NCI-H2029 (cell line): ENCODE measurements at places on chromosomes 1 and 21.

DNA sequence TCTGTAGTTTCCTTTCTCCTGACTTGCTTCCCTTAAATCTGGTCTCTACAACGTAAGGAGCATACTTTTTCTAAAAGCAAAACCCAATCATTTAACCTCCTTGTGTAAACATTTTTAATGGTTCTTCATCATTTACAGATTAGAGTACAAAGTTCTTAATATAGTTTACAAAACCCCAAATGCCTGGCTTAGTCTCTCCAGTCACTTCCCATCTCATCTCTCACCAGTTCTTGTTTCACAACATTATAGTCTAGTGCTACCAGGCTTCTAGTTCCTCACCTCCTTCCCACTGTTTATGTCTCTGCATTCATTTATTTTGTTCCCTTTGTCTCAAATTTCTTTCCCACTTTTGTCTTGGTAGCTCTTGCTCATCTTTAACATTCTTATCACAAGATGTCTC, 168.4 kb downstream of the FASLG start:
- no peak for DNase-seq

GRCh38 chr1:27427329-27427728, 34.9 kb downstream of the GPR3 start:
- no peak for DNase-seq

DNA sequence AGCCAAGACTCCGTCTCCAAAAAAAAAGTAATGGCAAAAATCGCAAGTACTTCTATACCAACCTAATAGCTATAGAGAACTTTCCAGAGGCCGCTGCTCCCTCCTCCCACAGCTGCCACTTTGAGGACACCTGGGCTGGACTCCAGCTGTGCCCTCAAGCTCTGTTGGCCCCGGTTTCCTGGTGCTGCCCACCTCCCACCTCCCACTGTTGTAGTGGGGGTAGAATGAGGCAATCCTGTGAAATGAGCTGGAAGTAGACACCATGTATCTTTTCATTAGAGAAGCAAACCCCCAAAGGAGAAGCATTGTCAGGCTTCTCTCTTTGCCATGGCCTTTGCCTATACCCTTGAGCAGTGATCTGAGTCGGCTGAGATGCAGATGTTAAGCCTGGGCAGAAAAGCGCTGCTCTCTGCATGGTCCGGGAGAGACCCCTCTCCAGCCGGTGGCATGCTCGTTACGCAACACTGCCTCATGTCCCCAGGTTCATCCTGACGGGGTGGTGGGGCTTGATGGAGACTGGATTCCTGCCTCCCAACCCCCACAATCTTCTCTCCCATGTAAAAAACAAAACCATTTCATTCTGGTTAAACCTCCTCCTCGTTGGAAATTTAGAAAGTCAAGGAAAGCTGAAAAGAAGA, 39.7 kb downstream of the SIM2 start:
- DNase-seq: no peak

GRCh38 chr1:205965036-205965884, 22.0 kb upstream of the SLC26A9 start:
- peak; percentile 98 for DNase-seq

GRCh38 chr1:30191154-30191702, 532.2 kb downstream of the MATN1 start:
- peak; percentile 40 for DNase-seq

- no peak for DNase-seq
Observed at GRCh38 chr1:94792473-94793295, 27.5 kb upstream of the SLC44A3 start.

DNA sequence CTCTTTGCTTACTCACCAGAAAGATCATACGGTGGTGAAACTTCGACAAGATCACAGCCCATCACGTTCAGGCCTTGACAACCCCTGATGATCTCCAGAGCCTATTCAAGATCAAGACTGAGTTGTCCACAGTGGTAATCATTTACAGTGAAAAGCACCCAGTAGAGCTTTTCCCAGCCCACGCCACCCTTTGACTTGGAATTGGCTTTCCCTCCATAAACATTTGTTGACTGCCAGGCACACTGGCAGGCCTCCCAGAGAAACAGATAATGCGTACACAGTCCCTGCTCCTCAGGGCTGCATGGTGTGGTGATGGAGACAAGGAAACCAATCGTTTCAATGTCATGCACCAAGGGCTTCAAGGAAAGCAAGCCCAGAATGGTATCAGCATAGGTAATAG, 10.1 kb downstream of the AGMAT start:
- DNase-seq: no peak

- DNase-seq: no peak
Observed at GRCh38 chr1:13826591-13826990, 126.6 kb downstream of the PRDM2 start.

DNA sequence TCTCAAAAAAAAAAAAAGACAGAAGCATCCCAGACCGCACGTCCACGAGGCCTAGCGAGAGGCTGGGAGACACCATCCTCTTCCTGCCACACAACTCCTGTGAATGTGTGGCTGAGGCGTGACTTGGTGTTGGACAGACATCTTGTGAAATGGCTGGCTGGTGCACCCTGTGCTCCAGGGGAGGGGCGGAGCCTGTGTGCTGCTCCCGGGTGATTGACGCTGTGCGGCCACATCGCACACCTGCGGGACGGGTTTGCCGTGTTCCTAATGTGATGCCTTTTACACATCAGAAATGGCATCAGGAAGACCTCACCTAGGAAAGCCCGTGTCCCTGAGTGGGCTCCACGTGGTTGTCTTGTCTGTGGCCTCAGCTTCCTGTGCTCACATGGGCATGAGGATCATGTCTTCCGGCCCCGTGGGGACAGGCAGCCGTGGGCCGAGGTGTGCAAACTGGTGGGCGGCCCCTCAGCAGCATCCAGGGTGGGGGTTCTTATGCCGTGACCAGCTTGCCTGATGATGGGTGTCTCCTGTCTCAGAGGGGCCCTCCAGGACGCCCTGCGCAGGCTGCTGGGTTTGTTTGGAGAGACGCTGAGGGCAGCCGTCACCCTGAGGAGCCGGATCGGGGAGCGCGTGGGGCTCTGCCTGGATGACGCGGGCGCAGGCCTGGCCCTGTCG, 64.4 kb downstream of the PCNT start:
- DNase-seq: no peak

GRCh38 chr1:116075990-116076389, 35.2 kb upstream of the MAB21L3 start:
- DNase-seq: no peak

DNA sequence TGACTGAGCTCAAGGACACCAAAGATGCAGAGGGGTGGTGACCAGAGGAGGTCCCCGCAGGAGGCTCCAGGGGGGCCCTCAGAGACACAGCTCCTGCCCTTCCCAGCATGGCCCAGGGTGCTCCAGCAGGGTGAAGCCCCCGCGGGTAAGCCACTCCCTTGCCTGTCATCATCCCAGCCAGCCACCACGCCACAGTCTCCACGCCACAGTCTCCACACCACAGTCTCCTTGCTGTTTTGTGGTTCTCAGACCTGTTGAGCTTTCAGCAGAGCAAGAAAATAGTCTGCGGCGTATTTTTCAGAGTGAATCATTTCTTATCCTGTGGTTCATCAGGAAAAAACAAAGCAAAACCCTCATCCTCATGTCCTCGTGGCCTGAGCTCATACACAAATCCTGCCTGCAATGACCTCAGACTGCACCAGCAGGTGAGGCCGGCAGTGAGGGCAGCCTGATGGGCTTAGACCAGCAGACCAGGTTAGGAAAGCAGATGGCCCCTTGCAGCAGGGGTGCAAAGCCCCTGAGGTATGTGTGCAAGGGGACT, 25.7 kb upstream of the ABCG1 start:
- no peak for DNase-seq

- peak; percentile 91 for DNase-seq
Observed at GRCh38 chr1:208203127-208203847, 40.9 kb downstream of the PLXNA2 start.

GRCh38 chr1:17857996-17858395, 102.9 kb downstream of the ACTL8 start:
- DNase-seq: no peak

- no peak for DNase-seq
Observed at GRCh38 chr21:27476696-27477095, 509.8 kb upstream of the ADAMTS5 start.

- no peak for DNase-seq
Observed at GRCh38 chr1:218711001-218711400, 365.9 kb downstream of the TGFB2 start.

DNA sequence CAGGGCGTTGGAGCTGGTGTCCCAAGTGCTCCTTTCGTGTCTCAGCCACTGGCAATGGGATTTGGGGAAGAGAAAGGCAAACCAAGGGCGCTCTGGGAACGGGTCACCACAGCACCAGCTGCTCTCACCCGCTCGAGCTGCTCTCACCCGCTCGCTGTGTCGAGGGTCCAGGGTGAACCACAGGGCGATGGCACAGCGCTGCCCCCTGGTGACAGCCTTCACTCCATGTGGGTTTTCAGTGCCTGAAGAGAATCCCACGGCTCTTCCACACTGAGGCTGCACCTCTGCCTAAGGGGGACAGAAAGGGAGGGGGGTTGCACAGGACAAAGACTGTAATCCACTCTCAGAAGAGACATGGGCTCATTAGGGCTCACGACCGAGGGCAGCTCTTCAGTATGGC, 7.1 kb upstream of the CLDN19 start:
- peak; percentile 53 for DNase-seq

DNA sequence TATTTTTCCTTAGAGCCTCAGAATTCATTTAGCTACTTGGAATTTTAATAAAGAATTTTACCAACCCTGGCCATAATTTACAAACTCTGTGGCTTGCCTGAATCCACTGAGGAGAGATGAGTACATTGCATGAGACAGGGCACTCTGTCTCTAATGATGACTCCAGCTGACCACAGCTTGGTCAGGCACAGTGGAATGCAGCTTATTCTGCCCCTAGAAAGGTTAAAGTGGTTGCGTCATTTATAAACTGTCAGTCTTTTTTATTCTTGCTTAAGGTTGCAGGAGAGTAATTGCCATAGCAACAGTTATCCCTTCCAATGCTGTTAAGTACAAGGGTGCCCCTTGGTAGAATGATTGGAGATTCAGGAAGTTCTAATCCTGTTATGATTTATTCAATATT, 28.3 kb downstream of the PDE4B start:
- no peak for DNase-seq

GRCh38 chr21:20698585-20698984, 299.6 kb upstream of the NCAM2 start:
- DNase-seq: no peak

GRCh38 chr1:212413902-212414327, 771 bp downstream of the PACC1 start:
- DNase-seq: no peak
